Stimulated activated CD8-positive, alpha-beta memory T cell treated with anti-CD3 and anti-CD28 coated beads, Interleukin-4, amount 100 ng/mL, for 24 hours (primary cell): ENCODE measurements at places on chromosomes 7 and 10.
A peak's percentile ranks its signal among the peaks of the same experiment; 100 is the strongest.

DNA sequence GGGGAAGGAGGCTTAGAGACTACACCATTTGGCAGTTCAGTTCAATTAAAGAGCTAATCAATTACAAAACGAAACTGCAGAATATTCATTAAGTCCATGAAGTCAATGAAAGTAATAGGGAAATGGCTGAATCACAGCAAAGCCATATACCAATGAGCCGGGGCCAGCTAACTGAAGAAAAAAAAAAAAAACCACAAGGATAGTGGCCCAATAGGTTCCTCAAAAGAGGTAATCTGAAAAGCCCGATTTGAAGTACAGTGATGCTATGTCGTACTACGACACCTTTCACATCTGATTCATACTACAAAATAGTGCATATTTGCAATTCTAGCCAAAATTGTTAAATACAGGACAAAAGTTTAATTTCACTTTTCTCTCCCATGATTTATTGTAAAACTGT lies 2.5 kb downstream of the ARHGAP12 start:
- no peak for DNase-seq

- DNase-seq, result no peak
These were observed 46.4 kb upstream of the RSBN1L start for GRCh38 chr7:77649716-77650349.

DNA sequence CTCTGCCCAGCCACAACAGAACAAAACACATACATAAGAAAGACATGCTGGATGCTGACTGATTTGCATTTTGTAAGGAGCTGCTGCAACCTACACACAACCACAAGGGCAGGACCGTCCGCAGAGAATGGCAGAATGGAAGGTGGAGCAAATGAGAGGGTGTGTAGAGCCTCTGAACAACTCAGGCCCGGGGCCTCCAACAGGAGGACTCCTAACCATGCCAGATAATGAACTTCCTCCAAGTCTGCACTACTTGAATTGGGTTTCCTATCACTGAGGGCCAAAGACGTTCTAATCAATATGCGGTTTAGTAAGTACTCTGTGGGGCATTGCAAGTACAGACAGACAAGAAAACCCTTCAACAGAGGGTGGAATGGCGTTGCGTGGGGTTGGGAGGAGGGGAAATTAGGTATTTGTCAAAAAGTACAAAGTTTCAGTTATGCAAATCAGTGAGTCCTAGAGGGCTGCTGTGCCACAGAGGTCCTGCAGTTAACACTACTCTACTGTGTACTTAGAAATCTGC lies 14.6 kb downstream of the VOPP1 start:
- no peak for DNase-seq

GRCh38 chr10:75029857-75030256 lies 81.6 kb upstream of the SAMD8 start:
- no peak for DNase-seq

DNA sequence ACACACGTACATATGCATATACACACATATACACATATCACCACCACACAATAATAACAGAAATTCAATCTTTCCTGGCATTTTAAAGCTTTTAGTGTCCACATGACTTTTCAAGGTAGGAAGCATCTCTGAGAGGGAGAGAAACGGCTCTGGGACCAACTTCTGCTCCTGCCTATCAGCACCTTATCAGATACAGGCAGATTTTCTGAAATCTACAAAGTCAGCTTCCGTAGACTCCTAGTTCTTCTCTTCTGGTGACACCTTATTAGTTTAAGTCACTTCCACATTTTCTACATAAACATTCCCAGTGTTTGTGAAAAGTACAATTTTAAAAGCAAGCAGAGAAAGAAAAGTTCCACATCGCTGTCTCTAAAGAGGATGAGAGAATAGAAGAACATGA lies 74.5 kb downstream of the ZNF22 start:
- no peak for DNase-seq

DNA sequence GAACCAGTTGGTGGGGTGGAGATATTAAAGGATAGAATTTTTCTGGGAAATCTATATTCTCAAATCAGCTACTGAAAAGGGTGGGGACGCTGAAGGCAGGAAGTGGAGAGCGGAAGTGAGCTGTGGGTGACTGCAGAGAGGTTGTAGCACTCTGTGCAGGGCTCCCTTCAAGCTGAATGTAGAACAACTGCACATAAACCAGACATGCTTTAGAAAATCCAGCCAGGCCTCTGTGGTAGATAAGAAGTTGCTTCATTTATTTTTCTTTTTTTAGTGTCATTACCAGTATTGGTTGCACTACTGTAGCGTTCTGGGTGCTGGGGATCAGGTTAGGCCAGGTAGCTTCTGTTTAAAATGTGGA lies 127.8 kb downstream of the CELF2 start:
- peak; percentile 34 for DNase-seq

DNA sequence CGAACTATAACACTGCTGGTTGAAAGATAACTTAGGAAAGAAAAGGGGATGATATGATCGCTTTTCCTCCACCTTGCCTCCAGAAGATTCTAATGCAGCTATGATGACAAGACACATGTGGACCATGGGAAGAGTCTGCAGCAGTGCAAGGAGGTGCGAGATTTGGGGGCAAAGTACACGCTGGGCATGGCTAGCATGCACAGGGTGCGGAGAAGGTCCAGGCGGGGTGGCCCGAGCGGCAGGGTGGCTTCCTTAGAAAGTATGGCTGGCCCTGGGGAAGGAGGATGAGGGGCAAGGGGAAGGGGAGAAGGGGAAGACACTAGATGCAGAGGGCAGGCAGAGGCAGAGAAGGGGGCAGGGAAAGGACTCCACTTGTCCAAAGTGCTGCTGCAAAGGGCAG lies 15.6 kb downstream of the ATXN7L1 start:
- DNase-seq, result no peak

GRCh38 chr10:614790-615582 lies 74.5 kb downstream of the DIP2C start:
- no peak for DNase-seq

- DNase-seq, result no peak
These were observed 128.5 kb downstream of the BTAF1 start for GRCh38 chr10:92052088-92052487.

DNA sequence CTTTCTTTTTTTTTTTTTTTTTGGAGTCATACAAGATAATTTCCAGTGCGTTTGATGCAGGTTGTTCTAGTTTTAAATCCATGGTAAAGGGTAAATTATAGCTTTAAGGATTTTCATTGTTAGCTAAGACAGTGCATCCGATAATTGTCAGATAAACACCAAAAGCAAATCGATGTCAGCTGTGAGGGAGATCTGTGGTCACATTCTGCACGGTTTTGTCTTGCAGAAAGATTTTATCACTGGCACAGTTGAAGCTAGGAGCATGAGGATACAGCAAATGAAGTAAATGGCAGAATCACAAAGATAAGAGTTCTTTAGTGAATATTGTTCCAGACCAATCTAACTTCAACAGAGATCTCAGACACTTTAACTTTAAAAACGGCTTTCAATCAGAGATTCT lies 648.8 kb upstream of the COBL start:
- no peak for DNase-seq

DNA sequence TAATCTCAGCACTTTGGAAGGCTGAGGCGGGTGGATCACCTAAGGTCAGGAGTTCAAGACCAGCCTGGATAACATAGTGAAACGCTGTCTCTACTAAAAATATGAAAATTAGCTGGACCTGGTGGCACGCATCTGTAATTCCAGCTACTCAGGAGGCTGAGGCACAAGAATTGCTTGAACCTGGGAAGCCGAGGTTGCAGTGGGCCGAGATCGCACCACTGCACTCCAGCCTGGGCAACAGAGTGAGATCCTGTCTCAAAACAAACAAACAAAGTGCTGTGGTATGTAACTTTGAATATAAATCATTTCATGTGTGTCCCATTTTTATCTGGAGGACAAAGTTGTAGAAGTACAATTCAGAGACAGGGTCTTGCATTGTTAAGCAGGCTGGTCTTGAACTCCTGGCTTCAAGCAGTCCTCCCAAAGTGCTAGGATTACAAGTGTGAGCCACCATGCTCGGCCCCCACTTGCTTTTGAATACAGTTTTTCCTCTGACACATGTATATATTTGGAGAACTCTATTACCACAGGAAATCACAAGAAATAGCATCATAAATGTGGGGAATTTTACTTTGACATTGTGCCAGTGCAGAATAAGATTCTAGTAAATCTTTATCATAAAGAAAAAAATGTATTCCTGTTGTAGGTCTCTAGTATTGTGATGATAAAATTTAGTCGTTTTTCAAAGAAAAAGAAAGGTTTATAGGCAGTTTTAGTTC lies 32.6 kb downstream of the PTPN12 start:
- DNase-seq, result no peak

DNA sequence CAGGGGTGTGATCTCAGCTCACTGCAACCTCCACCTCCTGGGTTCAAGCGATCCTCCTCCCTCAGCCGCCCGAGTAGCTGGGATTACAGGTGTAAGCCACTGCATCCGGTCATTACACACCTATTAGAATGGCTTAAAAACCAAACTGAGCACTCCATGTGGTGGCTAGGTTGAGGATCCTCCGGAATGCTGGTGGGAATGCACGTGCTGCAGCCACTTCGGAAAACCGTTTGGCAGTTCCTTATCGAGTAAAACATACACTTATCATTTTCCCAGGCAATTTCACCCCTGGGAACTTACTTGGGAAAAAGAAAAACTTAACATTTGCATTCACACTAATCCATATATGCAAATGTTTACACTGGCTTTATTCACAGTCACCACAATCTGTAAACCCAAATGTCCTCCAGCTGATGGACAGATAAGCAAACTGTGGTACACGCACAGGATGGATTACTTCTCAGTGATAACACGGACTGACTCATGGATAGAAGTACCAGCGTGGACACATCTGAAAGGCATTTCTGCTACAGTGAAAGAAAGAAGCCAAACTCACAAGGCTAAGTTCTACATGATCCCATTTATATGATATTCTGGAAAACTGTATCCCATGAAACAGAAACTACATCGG lies 20.4 kb downstream of the RFC2 start:
- no peak for DNase-seq

- DNase-seq, result no peak
These were observed 176.1 kb downstream of the DIP2C start for GRCh38 chr10:513393-513792.

DNA sequence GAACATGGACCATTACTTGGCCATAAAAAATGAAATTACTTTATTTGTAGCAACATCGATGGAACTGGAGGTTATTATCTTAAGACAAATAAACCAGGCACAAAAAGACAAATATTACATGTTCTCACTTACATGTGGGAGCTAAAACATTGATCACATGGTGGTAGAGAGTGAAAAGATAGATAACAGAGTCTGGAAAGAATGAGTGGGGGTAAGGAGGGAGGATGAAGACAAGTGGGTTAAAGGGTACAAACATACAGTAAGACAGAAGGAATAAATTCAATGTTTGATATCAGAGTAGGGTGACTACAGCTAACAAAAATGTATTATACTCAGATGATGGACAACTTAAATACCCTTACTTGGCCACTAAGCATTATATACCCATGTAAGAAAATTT lies 100.0 kb upstream of the WNT16 start:
- no peak for DNase-seq

- DNase-seq, result no peak
These were observed 94.9 kb downstream of the AKR1D1 start for GRCh38 chr7:138170959-138171703.

DNA sequence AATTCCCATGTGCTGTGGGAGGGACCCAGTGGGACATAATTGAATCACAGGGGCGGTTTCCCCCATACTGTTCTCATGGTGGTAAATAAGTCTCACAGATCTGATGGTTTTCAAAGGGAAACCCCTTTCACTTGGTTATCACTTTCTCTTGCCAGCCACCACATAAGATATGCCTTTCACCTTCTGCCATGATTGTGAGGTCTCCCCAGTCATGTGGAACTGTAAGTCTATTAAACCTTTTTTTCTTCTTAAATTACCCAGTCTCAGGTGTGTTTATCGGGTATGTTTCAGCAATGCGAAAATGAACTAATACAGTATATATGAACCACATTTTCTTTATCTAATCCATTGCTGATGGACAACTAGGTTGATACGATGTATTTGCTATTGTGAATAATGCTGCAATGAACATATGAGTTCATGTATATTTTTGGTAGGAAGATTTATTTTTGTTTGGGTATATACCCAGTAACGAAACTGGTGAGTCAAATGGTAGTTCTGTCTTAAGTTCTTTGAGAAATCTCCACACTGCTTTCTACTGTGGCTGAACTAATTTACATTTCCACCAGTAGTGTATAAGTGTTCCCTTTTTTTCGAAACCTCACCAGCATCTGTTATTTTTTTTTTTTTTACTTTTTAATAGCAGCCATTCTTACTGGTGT lies 70.0 kb upstream of the HGF start:
- DNase-seq, result no peak

- no peak for DNase-seq
These were observed 37.8 kb downstream of the DKK1 start for GRCh38 chr10:52351914-52352330.

DNA sequence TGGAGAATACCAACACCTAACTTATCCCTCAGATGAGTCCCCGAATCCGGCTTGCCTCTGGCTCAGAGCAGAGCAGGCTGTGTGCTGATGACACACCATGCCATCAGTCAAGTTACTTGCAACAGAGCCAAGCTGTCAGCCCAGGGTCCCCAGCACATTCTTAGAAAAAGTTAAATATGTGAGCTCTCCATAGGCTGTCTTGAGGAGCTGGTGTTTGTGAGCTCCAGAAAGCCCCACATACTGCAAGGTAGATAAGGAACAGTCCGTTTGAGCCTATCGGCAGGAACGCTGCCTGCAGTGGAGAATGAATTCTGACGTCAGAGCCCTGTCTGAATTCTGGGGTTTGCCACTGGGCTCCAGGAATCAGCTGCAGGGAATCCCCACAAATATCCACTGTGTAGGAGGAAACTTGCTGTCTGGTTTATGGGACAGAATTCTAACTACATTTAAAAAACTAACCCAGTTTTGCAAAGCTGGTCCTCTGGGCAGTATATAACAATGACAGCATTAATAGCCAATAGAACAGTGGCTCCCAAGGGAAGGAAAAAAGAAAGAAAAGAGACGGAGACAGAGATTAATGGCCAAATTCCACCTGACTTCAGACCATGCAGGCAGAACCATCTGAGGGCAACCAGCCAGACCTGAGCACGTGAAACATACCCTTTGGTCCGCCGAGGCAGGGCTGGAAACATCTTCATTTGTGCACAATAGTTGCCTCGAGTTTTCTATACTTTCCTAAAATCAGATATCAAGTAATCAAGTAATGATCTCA lies 3.6 kb downstream of the SFXN4 start:
- no peak for DNase-seq

DNA sequence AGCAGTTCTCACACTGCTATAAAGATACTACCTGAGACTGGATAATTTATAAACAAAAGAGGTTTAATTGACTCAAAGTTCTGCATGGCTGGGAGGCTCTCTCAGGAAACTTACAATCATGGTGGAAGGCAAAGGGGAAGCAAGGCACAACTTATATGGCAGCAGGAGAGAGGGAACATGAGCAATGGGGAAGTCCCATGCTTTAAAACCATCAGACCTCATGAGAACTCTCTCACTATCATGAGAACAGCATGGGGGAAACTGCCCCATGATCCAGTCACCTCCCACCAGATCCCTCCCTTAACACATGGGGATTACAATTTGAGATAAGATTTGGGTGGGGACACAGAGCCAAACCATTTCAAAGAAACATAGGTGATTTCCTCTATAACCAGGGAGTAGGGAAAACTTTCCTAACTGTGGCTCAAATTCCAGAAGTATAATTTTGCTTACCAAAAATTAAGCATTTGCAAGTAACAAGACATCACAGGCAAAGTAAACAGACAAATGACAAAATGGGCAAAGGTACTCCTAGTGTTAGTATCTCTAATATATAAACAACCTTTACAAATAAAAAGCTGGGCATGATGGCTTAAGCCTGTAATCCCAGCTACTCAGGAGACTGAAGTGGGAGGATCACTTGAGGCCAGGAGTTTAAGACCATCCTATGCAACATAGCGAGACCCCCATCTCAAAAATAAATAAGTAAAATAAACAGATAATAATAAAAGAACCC lies 88.0 kb downstream of the KBTBD2 start:
- DNase-seq, result no peak
